ENCODE measurements at places on chromosomes 11 and 22. TPM values are rescaled to one million over a fixed set of nuclear protein-coding genes. Genes with fewer than 3 reads are reported as not detected.

GGTLC3 gene
- not detected for total RNA-seq

TREH gene
- not detected for total RNA-seq

MRPL17 gene
- 27.5 TPM for total RNA-seq

OR51B4 gene
- total RNA-seq: not detected

OR52E8 gene
- total RNA-seq: not detected

SYT12 gene
- total RNA-seq: 5.5 TPM

SERPINH1 gene
- 206 TPM for total RNA-seq

OVOL1 gene
- not detected for total RNA-seq

GPR83 gene
- not detected for total RNA-seq

SPDYC gene
- total RNA-seq: not detected

ADAMTS8 gene
- 8.7 TPM for total RNA-seq

TYR gene
- not detected for total RNA-seq

HSPB2 gene
- total RNA-seq: 24.8 TPM

TMEM121B gene
- total RNA-seq: 0.68 TPM

USP2 gene
- total RNA-seq: 3.0 TPM

AKIP1 gene
- 15.6 TPM for total RNA-seq

PYGM gene
- total RNA-seq: 11.5 TPM

KRTAP5-10 gene
- not detected for total RNA-seq

XPNPEP3 gene
- 9.4 TPM for total RNA-seq
